Sigmoid colon (tissue), 7 donors: ENCODE measurements at places on chromosomes 7 and 10. TPM values are rescaled to one million over a fixed set of nuclear protein-coding genes. Genes with fewer than 3 reads are reported as not detected.

The RAB19 gene
- polyA plus RNA-seq: 3.0 TPM

The ASAH2 gene
- polyA plus RNA-seq: 4.9 TPM

The CYP2W1 gene
- polyA plus RNA-seq: not detected

The PLEKHS1 gene
- 1.4 TPM for polyA plus RNA-seq

The SYNPO2L gene
- polyA plus RNA-seq: 0.12 TPM

The PAPSS2 gene
- 65.6 TPM for polyA plus RNA-seq

The HSPA12A gene
- polyA plus RNA-seq: 3.0 TPM

The LIPM gene
- not detected for polyA plus RNA-seq

The PODXL gene
- 1.2 TPM for polyA plus RNA-seq

The KCP gene
- polyA plus RNA-seq: not detected

The ELN gene
- 41.2 TPM for polyA plus RNA-seq

The HOXA11 gene
- polyA plus RNA-seq: 3.0 TPM

The ADAM12 gene
- polyA plus RNA-seq: under 0.01 TPM

The HOXA4 gene
- not detected for polyA plus RNA-seq

The AKR1D1 gene
- polyA plus RNA-seq: not detected

The SORCS1 gene
- polyA plus RNA-seq: 3.0 TPM

The SFTPD gene
- polyA plus RNA-seq: not detected

The BEND7 gene
- 5.3 TPM for polyA plus RNA-seq

The AGBL3 gene
- 0.23 TPM for polyA plus RNA-seq

The ZKSCAN5 gene
- 4.9 TPM for polyA plus RNA-seq

The EPC1 gene
- polyA plus RNA-seq: 16.4 TPM

The FZD8 gene
- polyA plus RNA-seq: 5.0 TPM

The GIMAP7 gene
- polyA plus RNA-seq: 12.6 TPM

The FAM25G gene
- polyA plus RNA-seq: not detected

The NEUROD6 gene
- not detected for polyA plus RNA-seq

The PPP1R3C gene
- polyA plus RNA-seq: 3.2 TPM

The PRKCQ gene
- polyA plus RNA-seq: 0.23 TPM

The SORBS1 gene
- polyA plus RNA-seq: 19.2 TPM

The MYL7 gene
- polyA plus RNA-seq: not detected

The LIPK gene
- polyA plus RNA-seq: not detected

The KCND2 gene
- not detected for polyA plus RNA-seq

The EMX2 gene
- not detected for polyA plus RNA-seq

The SUN3 gene
- not detected for polyA plus RNA-seq

The UTF1 gene
- not detected for polyA plus RNA-seq

The PLXNA4 gene
- 1.2 TPM for polyA plus RNA-seq

The EPDR1 gene
- polyA plus RNA-seq: 4.2 TPM

The MIOS gene
- polyA plus RNA-seq: 15.6 TPM

The OR2A7 gene
- polyA plus RNA-seq: 0.60 TPM

The GALNT11 gene
- polyA plus RNA-seq: 20.5 TPM

The ZNF853 gene
- polyA plus RNA-seq: 1.8 TPM

The MOGAT3 gene
- 27.2 TPM for polyA plus RNA-seq

The CHRM2 gene
- polyA plus RNA-seq: 4.7 TPM

The SCART1 gene
- polyA plus RNA-seq: not detected

The FOXI2 gene
- polyA plus RNA-seq: not detected

The INSYN2A gene
- not detected for polyA plus RNA-seq

The PLXDC2 gene
- 5.0 TPM for polyA plus RNA-seq

The OR2F2 gene
- not detected for polyA plus RNA-seq

The CLRN3 gene
- polyA plus RNA-seq: 37.8 TPM

The FAM25A gene
- polyA plus RNA-seq: not detected

The SPDYE16 gene
- 0.60 TPM for polyA plus RNA-seq

The EVX1 gene
- 1.4 TPM for polyA plus RNA-seq

The PWWP2B gene
- polyA plus RNA-seq: 28.2 TPM

The TWIST1 gene
- polyA plus RNA-seq: 1.8 TPM

The EN2 gene
- not detected for polyA plus RNA-seq

The DUSP5 gene
- 12.0 TPM for polyA plus RNA-seq

The RELN gene
- not detected for polyA plus RNA-seq

The RSPH10B gene
- 0.09 TPM for polyA plus RNA-seq
